ENCODE measurements at places on chromosomes 3 and 15. TPM values are rescaled to one million over a fixed set of nuclear protein-coding genes. Genes with fewer than 3 reads are reported as not detected.

The SLC38A3 gene
- 35.2 TPM for polyA plus RNA-seq

The PIGZ gene
- 2.5 TPM for polyA plus RNA-seq

DNA sequence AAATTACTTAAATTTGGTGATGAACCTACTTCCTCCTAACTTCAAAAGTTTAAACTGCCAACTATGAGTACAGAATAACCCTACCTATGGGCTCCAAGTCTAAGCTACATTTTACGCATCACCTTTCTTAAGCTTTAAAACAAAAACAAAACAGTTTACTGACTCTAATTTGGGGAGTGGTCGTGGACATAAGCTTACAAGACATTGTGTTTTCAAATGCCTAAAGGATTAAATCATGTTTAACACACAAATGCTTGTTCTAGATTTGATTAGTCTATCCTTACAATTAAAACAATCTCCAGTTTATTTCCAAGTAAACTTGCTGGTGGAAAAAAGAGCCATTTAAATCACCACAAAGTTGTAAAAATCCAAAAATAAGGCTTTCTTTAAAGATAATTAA lies 62.2 kb downstream of the UACA start:
- no peak for DNase-seq

DNA sequence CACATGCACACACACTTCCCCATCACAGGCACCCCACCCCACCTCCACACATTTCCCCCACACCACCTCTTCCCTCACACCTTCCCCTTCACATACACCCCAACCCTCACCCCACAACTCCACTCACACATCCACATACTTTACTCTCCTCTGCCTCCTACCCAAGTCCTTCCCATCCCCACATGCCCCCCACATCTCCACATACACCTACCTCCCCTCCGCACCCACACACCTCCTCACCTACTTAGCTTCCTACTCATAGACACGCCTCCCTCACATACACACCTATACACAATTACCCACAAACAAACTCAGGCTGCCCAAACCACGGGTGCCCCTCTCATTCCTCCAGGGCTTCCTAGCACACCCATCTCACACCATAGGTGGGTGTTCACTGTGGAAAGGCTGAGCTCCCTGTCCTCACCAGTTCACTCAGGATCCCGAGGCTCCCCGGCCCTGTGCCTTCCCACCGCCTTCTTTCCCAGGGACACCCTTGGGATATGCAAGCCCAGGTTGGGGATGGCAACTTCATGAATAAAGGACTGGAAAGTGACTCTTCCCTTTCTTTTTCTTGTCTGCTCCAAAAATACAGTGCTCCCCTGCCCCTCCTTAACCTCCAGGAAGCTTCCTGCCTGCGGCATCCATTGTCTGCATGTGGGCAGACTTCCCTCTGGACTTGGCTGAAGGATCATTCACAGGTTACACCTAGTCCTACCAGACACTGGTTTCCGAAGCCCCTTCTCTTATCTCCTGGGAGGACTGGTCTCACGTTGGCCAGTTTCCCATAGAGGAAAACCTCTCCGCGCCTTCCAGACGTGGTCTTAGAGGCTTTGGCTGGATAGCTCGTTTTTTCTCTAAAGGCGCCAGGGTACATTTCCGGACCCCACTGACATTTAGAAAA lies 61.5 kb downstream of the SLCO2A1 start:
- DNase-seq, result peak; percentile 38

The DAZL gene
- polyA plus RNA-seq, result not detected

DNA sequence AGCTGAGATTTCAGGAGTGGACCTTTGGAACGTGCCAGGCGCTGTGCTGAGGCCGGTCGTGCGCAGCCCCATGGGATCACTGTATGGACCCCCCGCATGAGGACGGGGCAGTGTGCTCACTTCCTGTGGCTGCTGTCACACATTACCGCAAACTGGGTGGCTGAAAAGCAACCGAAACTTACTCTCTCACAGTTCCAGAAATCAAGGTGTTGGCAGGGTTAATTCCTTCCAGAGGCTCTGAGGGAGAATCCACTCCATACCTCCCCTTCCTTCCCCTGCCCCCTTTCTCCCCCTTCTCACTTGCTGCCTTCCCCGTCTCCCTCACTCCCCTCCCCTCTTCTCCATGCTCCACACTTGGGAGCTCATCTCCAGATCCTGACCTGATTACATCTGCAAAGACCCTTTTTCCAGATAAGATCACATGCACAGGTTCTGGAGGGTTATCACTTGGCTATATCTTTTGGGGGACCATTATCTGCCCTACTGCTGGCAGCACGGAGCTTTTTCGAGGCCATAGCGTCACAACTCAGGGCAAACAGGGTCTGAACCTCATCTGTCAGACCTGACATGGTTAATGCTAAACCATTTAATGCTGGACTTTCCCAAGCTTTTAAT lies 41.2 kb downstream of the KLF13 start:
- DNase-seq, result no peak

DNA sequence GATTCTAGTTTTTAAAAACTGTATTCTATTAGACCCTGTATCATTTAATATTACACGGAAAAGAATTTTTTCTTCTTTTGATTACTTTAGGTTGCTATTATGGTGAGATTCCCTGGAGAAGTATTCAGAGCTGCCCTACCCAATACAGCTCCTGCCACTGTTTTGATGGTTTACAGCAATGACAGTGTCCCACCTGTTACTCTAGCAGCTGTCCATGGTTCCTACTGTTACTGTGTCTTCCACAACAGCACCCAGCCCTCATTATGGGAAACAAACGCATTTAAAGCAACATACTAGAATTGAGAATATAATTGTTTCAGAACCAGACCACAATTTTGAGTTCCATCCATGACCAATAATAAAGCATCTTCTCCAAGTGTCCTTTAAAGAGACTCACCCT lies 450.7 kb downstream of the SHQ1 start:
- DNase-seq, result no peak

The SEMA5B gene
- polyA plus RNA-seq, result 3.5 TPM

DNA sequence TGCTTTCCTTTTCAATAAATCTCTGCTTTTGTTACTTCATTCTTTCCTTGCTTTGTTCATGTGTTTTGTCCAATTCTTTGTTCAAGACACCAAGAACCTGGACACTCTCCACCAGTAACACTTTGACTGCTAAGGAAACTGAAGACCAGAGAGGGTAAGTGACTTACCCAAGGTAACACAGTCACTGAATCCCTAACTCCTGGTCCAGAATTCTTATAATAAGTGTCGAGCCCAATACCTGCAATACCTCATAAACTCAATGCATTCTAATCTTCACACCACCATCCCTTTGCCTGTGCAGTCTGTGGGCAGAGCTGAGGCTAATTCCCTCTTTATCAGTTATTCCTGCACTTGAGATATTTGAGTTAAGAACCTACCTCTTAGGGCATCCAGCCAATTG lies 237.8 kb downstream of the UACA start:
- no peak for DNase-seq

GRCh38 chr15:101244036-101244781 lies 7.6 kb downstream of the CHSY1 start:
- no peak for DNase-seq

GRCh38 chr15:32036971-32037370 lies 6.7 kb downstream of the CHRNA7 start:
- no peak for DNase-seq

GRCh38 chr3:148092624-148093347 lies 604.9 kb upstream of the AGTR1 start:
- no peak for DNase-seq

GRCh38 chr3:65888980-65889706 lies 149.6 kb downstream of the MAGI1 start:
- DNase-seq, result no peak

DNA sequence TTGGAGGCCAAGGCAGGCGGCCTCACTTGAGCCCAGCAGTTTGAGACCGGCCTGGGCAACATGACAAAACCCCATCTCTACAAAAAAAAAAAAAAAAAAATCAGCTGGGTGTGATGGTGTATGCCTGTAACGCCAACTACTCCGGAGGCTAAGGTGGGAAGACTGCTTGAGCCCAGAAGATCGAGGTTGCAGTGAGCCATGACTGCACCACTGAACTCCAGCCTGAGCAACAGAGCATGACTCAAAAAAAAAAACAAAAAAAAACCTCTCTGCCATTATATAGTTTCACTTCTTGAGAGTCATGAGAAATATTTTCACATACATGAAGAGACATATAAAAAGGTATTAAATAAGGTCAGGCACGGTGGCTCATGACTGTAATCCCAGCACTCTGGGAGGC lies 45.9 kb upstream of the CP start:
- DNase-seq, result no peak

- DNase-seq, result no peak
Observed at GRCh38 chr3:82129221-82129801, 367.9 kb upstream of the GBE1 start.

DNA sequence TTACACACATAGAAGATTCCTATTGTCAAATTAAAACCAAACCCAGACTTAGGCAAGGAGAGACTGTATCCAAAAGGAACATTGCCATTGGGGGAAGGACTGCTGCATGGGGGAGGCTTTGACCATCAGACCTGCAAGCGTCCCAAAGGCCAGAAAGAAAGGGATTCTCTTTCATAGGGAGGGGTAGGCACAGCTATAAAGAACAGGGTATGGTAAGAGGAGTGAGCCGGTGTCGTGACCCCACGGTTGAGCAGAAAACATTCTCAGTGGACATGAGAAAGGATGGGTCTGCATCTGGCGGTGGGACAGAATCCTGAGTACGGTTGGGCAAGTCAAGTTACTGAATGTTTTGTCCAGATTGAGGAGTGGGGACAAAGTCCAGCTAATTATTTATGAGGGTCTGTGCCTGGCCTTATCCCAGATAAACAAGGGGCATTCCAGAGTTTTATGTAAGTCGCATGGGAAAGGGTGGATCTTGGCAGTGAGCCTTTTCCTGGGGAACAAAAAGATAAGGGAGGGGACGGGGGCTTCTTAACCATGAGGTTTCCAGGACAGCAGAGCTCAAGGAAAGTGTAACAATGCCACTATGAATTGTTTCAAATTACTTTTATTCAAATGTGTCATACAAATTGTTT lies 357.8 kb downstream of the OCA2 start:
- no peak for DNase-seq

- DNase-seq, result no peak
Observed at GRCh38 chr3:177421481-177421785, 224.2 kb upstream of the TBL1XR1 start.

DNA sequence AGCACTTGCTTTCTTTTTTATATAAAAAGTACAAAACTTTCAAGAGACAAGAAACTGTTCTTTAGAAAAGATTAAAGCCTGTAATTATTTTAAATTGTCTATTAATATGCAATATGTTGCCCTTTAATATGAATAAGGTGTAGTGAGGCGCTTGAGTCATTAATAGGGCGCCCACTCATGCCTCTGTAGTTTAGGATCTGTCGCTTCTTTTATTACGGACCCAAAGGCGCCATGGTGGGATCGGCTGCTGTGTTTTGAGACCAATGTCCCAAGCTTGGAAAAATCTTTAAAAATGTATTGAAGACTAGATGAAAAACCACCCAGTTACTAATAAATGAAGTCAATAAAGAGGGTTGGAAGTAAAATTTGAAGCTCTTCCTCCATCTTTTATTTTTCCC lies 259.5 kb upstream of the MEIS2 start:
- DNase-seq, result no peak

DNA sequence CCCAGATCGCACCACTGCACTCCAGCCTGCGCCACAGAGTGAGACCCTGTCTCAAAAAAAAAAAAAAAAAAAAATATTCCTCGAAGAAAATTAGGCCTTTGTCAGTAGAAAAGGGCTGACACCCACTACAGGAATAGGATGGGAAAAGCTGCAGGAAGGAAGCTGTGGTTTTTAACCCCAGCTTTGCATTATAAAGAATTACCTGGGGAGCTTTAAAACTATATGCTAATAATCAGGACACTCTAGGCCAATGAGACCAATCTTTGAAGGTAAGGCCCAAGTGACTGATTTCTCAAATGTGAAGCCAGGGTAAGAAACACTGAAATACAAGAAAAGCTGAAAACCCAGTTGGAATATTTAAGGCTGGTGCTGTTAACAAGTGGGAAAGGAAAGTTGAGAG lies 74.3 kb downstream of the RBPMS2 start:
- no peak for DNase-seq

The JMJD7 gene
- polyA plus RNA-seq, result 11.2 TPM

The RTF1 gene
- 7.9 TPM for polyA plus RNA-seq

- DNase-seq, result no peak
Observed at GRCh38 chr3:67856718-67857117, 202.3 kb upstream of the SUCLG2 start.

The CHST2 gene
- polyA plus RNA-seq, result 0.49 TPM

GRCh38 chr15:52801748-52802085 lies 11.6 kb upstream of the ONECUT1 start:
- DNase-seq, result no peak

The EPHB1 gene
- polyA plus RNA-seq, result 0.57 TPM

- no peak for DNase-seq
Observed at GRCh38 chr3:124295362-124295761, 303.4 kb upstream of the ROPN1 start.

The ZBED2 gene
- polyA plus RNA-seq, result not detected

DNA sequence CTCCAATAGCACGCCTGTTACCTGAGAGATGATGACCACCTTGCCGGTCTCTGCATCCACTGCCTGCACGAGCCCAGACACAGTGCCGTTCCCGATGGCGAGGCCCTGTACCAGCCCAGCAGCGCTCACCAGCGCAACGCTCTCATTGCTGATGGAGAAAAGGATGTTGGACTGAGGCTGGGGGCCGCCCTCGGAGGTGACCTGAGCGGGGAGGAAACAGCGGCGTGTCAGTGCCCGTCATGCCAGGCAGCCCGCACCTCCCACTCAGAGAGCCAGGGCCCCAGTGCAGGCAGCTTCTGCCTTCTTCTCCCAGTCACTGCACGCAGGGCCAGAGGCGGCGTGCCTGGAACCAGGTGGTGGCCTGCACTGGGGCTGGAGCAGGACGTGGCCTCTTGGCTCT lies 80.3 kb downstream of the NUP210 start:
- no peak for DNase-seq

GRCh38 chr15:39393575-39394335 lies 187.1 kb upstream of the THBS1 start:
- DNase-seq, result no peak

- no peak for DNase-seq
Observed at GRCh38 chr15:23760024-23760423, 72.9 kb upstream of the NDN start.

The CCR9 gene
- not detected for polyA plus RNA-seq

GRCh38 chr3:127886956-127887231 lies 28.1 kb upstream of the KBTBD12 start:
- no peak for DNase-seq

DNA sequence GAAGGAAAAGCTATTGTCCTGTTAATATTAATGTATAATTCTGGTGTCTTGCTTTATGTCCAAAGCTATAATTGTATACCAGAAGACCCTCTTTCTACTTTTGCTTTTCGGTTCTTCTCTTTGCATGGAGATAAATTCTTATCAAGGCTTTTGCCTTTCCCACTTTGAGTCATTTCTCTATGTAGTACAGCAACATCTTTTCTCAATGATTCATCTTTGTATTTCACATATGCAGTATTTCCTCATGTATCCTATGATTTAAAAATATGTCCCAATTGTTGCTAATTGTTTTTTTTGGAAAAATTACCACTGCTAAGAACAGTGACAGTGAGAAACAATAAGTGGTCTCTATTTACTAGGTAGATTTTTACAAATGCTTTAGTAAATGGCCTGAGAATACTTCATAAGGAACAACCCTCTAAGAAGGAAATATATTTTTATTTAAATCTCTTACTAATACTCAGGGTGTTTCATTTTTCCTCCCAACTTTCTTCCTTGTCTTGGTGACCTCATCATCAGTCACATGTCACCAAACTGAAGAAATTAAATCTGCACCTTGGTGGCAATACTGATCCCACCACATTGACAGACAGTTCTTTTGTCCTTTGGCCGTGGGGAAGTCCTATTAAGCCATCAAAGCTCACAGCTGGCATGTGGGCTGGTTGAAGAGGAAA lies 290.6 kb downstream of the SATB1 start:
- DNase-seq, result no peak

The HCN4 gene
- 0.30 TPM for polyA plus RNA-seq

GRCh38 chr15:28909958-28910500 lies 24.3 kb downstream of the APBA2 start:
- DNase-seq, result no peak

All from pancreas (tissue), 10 donors.